ENCODE measurements at places on chromosomes 7 and 10.

DNA sequence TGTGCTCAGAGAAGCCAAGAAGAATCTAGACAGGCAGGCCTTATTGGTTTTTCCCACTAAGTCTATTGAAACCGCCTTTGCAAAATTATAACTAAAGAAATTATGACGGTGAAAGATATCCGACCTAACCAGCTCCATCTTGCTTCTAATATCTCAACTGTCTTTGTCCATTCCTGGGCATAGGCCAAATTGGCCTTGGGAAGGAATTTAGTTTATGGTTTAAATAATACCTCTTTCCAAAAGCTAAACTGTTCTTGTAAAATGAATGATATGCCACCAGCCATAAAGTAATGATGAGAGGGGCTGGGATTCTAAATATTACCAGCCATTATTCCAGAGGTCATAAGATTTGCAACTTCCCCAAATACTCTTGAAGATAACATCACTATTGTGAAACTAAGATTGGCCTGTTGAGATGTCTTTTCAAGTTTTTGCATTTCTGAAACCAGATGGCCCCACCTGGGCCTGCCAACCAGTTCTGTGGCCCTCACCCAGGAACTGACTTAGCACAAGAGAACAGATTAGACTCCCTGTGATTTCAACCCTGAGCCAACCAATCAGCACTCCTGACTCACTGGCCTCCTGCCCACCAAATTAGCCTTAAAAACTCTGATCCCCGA, 41.2 kb upstream of the SLC35G1 start:
- DNase-seq: no peak

- no peak for DNase-seq
Measured at GRCh38 chr7:35694161-35694783, 663 bp downstream of the HERPUD2 start.

DNA sequence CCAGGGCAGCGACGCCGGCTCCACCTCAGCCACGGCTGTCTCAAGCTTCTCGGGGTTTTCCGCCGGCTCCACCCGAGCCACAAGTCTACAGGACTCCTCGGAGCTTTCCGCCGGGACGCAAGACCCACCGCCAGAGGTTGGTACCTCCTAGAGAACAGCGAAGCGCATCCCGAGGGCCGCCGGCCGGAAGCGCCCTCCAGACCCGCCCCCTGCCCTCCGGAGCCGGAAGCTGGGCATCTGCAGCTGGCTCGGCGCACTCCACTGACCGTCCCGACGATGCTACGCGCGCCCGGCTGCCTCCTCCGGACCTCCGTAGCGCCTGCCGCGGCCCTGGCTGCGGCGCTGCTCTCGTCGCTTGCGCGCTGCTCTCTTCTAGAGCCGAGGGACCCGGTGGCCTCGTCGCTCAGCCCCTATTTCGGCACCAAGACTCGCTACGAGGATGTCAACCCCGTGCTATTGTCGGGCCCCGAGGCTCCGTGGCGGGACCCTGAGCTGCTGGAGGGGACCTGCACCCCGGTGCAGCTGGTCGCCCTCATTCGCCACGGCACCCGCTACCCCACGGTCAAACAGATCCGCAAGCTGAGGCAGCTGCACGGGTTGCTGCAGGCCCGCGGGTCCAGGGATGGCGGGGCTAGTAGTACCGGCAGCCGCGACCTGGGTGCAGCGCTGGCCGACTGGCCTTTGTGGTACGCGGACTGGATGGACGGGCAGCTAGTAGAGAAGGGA, at the start of gene MINPP1:
MINPP1 (plus strand) TSS at position 254 of the 726 bp plus-strand sequence; CDS start at position 277, 23 bp downstream.
- peak; percentile 65 for DNase-seq

GRCh38 chr10:103818765-103819374, 36.5 kb downstream of the SH3PXD2A start:
- no peak for DNase-seq

DNA sequence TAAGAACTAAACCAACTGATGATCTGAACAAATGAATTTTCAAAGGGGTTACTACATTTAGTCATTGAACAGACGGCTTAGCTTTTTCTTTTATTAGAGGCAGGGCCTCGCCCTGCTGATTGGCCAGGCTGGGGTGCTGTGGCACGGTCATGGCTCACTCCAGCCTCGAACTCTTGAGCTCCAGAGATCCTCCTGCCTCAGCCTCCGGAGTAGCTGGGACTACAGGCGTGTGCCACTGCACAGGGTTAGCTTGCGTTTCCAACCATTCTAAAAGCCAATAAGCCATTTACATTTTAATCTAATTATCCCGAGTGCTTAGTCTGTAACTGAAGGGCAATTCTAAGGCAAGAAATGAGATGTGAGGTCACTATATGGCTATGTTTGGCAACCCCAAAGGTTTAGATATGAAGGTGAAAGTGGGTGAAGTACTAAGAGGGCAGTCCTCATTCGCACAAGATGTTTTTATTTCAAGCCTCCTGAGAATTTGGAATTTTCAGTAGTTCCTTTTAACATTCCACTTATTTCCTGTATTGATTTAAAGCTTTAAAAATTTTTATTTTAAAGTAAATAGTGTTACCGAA, 1.6 kb upstream of the CDK13 start:
- DNase-seq: no peak

- peak; percentile 2 for DNase-seq
Measured at GRCh38 chr7:158541346-158542010, 46.1 kb downstream of the PTPRN2 start.

- DNase-seq: no peak
Measured at GRCh38 chr7:78018641-78019446, 220.3 kb downstream of the PHTF2 start.

DNA sequence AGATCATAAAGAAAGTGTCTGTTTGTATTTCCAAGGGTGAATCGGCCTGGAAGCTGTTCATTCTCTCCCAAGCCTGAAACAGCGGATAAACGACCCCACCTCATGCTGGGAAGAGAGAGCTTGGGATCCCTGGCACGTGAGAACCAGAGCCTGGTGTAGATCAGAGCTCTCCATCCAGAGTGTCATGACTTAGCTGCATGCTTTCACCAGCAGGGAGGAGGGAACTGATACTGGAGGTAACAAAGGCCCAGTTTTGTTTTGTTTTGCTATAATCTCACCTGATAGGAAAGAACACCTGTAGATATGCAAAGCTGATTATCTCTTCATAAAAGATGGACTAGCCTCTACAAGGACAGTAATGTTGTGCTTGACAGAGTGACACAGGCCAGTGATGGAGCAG, 236.6 kb downstream of the POM121L12 start:
- DNase-seq: no peak

- DNase-seq: peak; percentile 79
Measured at GRCh38 chr7:76397409-76398183, 11.9 kb downstream of the SSC4D start.

GRCh38 chr10:33195608-33196376, 138.7 kb downstream of the NRP1 start:
- no peak for DNase-seq

GRCh38 chr7:21101541-21101940, 314.9 kb upstream of the SP8 start:
- DNase-seq: no peak

DNA sequence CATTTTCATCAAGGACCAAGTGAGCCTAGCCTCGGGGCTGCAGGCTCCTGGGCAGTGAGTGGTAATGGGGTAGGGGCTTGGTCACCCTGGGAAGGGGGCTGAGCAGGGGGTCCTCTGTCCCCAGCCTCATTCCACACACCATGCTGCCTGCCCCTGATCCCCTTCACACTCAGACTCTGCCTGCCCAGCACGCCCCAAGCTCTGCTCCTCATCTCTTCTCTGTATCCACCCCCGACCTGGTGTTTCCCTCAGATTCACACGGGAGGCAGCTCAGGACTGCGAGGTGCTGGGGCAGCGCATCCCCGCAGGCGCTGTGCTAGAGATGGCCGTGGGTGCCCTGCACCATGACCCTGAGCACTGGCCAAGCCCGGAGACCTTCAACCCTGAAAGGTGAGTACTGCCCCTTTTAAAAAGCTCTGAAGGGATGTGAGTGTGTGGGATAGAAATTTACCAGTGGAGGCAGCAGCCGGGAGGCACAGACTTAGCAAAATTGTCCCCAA, 47.2 kb downstream of the PARP12 start:
- DNase-seq: no peak

DNA sequence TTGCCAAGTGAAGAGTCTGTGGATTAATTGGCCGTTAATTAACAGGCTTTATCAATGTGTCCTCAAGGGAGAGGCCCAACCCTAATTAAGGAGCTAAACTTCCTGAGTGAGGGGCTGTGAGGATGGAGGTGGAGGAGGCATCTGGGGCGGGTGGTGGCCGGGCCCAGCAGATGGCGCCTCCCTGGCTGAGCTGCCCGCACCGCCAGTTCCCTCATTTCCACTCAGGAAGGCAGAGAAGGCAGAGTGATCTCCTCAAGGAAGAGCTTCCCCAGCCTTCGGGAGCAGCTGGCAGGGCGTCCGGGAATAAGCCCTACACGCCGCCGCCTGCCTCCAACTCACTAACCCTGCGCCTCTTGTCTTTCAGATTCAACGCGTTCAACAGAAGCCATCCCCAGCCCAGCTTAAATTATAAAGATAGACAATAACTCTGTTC, 112.2 kb downstream of the CYTH3 start:
- no peak for DNase-seq

- no peak for DNase-seq
Measured at GRCh38 chr10:63005246-63005645, 127.9 kb upstream of the NRBF2 start.

DNA sequence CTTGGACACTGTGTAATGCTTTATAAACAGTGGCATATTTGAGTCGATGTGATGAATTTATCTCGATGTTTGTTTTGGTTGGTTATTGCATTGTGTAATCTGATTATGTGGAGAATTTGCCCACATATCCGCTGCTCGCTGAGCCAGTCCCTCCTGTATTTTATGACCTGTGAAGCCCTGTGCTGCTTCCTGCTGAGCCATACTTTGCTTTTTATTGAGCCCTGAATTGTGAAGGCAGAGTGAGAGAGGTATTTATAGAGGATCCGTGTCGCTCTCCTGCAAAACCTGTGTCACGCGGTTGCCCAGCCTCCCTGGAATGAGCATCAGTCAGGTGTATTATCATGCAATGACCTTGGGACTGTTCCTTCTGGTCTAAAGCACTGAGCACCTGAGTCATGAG, 253.7 kb downstream of the ARHGAP21 start:
- no peak for DNase-seq

DNA sequence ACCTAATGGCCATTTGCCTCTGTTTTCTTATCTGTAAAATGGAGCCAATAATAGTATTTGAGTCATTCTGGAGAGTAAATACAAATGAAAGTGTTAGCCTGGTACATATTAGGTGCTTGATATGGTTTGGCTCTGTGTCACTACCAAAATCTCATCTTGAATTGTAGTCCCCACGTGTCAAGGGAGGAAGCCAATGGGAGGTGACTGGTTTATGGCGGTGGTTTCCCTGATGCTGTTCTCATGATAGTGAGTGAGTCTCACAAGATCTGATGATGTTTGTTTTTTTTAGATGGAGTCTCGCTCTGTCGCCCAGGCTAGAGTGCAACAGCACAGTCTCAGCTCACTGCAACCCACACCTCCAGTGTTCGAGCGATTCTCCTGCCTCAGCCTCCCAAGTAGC, 194.0 kb upstream of the SEMA3E start:
- no peak for DNase-seq

DNA sequence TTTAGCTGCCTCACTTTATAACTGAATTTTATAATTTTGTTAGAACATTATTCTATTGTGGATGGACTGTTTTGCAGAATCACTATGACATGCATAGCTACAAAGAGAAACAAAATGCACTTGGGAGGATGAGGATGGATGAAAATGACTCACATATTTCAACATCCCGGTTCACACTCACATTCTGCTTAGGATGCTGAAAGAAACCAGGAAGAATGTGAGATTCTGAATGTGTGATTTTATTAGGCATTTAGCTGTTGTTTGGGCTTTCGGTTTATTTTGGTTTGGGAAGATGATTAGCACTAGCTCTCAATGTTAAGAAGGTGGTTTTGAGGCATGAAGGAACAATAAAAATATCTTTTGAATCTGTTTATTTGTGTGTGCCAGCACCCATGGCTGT, 235.5 kb downstream of the SEMA3E start:
- no peak for DNase-seq

DNA sequence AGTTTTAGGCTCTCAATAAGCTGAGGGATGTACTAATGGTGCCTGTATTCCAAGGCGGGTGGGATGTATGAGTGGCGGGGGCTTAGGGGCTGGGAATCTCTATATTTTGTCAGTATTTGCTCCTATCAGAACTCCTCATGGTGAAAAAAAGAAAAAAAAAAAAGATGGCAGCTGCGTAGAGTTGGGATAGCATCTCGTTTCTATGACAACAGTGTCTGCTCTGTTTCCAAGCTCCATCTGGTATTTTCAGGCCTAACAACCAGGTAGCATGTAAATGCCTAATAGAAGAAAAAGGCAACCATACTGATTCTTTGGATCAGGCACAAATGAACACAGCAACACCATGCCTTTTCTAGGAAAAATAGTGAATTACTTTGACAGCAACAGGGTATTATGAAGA, 11.7 kb upstream of the CCDC172 start:
- no peak for DNase-seq

- no peak for DNase-seq
Measured at GRCh38 chr10:59181668-59182067, 5.2 kb downstream of the PHYHIPL start.
